OCI-LY7 (cell line): ENCODE measurements at places on chromosomes 6 and 20. TPM values are rescaled to one million over a fixed set of nuclear protein-coding genes. Genes with fewer than 3 reads are reported as not detected.

GRCh38 chr20:32914031-32914430 is 55.3 kb downstream of the EFCAB8 start:
- no peak for DNase-seq

DNA sequence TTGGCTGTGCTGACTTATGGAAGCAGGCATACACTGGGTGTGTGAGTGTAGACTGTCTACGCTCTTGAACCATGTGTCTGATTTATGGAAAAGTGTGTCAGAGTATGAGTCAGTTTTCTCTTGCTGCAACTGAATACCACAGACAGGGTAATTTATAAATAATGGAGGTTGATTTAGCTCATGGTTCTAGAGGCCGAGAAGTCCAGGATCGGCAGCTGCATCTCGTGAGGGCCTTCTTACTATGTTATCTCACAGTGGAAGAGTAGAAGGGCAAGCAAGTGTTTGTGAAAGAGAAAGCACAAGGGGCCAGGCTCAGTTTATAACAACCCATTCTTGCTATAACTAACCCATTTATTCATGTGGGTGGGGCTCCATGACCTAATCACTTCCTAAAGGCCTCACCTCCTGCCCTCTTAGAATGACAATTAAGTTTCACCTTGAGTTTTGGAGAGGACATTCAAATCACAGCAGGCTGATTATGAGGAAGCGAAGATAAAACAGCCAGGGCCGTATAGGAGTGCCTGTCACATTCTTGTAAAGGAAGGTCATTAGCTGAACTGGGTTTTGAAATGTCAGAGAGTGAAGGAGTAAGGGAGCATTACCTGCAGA is 6.7 kb downstream of the GPR31 start:
- DNase-seq: peak; percentile 51

The CTCFL gene
- not detected in 2 replicates for total RNA-seq

The OOEP gene
- not detected in 2 replicates for total RNA-seq

DNA sequence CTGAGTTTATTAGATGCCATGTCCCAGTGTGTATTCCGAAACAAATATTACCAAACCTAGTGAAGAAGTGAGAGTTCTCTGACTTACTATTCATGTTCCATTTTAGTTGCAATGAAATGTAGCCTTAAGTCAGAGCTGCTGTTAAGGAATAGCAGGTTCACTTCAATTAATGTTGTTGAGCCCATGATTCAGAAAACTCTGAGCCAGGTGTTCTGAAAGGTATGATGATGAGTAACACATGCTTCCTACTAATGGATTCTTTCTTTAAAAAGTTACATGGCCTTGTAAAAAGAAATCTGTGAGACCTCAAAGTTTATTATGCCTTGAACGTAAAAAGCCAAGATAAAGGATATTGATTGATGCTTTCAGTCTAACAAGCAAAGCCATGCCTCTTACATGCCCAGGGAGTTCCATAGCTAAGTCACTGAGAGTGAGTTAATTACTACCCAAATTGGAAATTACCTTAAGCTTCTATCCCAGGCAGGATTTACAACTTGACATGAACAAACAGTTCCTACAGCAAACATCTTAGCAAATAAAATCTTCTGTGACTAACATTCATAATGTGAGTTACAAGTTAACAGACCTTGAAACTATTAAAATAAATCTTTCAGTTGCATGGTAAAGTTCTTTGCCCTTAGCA is 122.9 kb downstream of the AKAP7 start:
- no peak for DNase-seq

The FAM83B gene
- total RNA-seq: not detected in 2 replicates

GRCh38 chr6:129683601-129684322 is 26.2 kb downstream of the ARHGAP18 start:
- DNase-seq: peak; percentile 82

DNA sequence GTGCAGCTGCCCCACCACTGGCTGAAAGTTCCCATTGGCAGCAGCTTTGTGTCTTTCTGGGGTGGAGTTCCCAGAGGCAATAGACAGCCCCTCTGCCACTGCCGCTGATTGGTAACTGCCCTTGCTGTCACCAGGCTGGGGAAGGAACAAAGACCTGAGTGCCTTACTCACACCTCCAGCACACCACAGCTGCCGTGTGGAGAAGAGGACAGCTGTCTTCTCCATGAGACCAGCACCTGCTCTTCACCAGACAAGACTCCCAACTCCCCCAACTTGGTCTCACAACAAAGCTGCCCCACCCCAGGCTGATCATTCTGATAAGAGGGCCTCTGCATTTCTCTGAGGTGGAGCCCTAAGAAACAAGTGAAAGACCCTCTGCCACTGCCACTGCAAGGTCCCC is 39.7 kb upstream of the PTCHD4 start:
- no peak for DNase-seq

The BMP6 gene
- total RNA-seq: 0.94 and 1.1 TPM in 2 replicates

DNA sequence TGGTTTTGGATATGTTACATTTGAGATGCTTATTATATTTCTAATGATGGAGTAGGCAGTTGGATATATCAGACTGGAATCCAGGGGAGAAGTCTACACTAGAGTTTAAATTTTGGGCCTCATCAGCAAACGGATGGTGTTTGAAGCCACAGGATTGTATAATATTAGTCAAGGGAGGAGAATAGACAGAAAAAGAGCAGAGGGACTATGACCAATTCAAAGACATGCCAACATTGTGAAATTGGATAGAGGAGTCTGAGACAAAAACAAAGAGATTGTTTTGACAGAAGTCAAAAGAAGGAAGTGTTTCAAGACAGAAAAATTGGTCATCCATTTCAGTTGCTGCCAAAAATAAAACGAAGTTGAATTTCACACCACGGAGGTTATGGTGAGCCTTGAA is 66.5 kb downstream of the NOX3 start:
- DNase-seq: no peak
